AG08396 (cell line): ENCODE measurements at places on chromosomes 5 and 9.

GRCh38 chr5:177290816-177291596 is 12.5 kb downstream of the RAB24 start:
- no peak for DNase-seq

- DNase-seq, result peak; percentile 3
Measured at GRCh38 chr5:128774605-128775004, 190.7 kb upstream of the SLC27A6 start.

GRCh38 chr5:150296496-150296895 is 6.2 kb downstream of the ARSI start:
- no peak for DNase-seq

- no peak for DNase-seq
Measured at GRCh38 chr5:141880961-141881801, 3.0 kb upstream of the PCDH1 start.

- no peak for DNase-seq
Measured at GRCh38 chr9:125842242-125842641, 95.1 kb downstream of the PBX3 start.

DNA sequence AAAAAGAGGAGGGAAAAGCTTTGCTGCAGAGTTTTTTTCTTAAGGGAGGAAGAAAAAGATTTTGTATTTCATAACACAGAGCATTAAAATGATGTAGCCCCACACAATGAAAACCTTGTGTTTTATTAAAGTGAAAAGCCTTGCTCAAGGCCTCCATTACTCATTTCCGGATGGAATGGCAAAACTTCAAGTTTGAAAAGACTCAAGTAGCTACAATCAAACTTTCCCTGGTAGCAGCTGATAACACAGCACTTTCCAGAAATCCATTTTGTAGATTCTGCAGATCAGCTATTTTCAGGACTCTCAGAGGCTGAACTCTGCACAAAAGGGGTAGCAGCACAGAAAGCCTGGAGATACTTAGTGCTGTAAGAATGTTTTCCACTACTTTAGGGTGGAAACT is 374.8 kb downstream of the NFIB start:
- DNase-seq, result peak; percentile 17

- DNase-seq, result no peak
Measured at GRCh38 chr5:2983583-2984300, 232.3 kb upstream of the IRX2 start.

GRCh38 chr5:133489632-133490031 is 122.7 kb downstream of the FSTL4 start:
- no peak for DNase-seq

DNA sequence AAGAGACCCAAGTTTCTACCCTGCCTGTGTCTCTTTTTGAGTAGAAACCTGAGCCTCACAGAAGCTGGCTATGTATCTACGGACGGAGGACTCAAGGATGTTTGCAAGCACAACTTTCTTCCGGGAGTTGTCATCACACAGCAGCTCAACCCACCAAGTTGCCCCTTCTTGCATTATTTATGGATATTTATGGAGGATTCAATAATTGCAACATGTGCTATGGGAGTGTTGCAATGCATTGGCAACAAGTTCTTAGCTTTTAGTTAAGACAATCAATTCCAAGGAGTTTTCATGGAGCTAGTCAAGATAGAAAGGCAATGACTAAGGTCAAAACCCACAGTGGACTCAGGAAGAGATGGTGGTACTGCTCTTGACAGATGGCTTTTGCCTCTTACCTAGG is 336.9 kb downstream of the ENC1 start:
- DNase-seq, result no peak

DNA sequence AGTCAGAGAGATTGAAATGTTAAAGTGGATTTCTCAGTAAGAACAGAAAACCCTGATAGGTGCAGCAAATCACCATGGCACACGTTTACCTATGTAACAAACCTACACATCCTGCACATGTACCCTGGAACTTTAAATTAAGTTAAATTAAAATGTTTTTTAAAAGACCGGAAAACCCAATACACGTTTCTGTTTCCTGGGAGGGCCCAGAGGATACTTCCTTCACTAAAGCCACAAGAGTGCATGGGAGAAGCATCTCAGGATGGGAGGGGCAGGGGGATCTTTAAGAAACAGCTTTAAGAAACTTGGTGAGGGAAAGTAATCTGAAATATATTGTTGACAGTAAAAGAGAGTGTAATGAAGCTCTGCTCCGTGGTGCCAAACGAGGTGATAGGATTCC is 164.7 kb upstream of the PTGER4 start:
- DNase-seq, result no peak

DNA sequence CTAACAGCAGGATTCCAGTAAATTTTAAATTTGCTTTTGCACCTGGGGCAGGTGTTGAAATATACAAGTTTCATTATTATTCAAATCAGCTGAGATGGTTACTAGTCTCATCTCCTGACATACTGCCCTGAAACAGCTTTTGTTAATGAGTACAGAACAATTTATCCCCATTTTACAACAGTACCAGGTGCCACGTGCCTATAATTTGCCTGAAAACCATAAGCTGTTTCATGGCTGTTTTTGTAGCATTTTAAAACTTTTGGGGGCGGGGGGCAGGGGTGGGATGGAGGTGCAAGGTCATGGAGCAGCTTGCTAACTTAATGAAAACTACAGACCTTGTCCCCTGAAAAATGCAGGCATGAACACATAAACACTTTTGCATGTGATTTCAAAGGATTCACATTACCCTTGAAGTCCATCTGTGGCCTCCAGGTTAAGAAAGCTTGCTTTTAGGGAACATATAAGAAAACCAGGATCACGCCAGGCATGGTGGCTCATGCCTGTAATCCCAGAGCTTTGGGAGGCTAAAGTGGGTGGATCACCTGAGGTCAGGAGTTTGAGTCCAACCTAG is 42.1 kb downstream of the TIMD4 start:
- DNase-seq, result no peak

- no peak for DNase-seq
Measured at GRCh38 chr9:13971415-13971814, 342.5 kb downstream of the NFIB start.
